ENCODE measurements at places on chromosomes 11 and 22.

DNA sequence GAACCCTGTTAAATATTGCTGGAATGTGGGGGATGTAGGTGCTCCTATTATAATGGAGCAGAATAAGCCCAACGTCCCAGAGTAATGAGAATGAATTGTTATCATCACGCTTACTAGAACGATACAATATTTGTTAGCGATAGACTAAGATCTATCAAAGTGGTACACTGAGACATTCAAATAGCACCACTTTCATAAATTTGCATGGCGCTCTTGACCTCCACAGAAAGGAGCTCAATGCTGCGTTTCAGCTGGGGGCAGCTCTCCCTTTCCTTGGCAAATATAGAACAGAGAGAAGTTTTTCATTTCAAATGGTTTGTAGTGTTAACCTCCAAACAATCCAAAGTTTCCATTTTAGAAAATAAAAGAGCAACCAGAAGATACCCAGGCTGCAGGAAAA is 38.2 kb upstream of the BLID start:
- no peak for DNase-seq

DNA sequence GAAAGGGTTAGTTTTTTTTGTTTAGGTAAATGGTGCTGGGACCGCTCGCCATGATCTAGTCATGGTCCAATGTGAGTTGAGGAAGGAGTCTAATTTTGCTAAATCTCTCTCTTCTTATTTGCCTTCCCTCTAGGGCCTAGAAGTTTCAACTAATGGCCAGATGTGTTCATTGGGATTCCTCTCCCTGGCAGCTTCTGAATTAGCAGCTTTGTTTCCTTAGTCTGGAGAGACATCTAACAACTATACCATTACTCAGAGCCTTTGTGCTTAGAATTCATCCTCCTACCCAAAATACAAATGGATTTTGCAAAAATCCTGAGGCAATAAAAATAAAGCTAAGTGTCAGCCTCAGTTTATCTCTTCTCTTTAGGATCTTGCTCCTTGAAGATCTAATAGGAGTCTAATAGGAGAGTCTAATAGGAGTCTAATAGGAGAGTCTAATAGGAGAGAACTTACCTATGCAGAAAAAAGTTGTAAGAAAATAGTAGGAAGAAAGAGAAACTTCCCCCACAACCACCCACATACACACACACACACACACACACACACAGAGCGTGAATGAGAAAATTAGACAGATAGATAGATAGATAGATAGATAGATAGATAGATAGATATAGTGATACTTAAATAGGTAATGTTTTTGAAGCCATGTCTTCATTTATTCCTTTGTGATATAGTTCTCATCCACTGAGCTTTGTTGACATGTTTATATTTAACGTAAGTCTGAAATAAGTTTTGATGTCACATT is 980.5 kb upstream of the CNTN5 start:
- no peak for DNase-seq

- DNase-seq, result no peak
Measured at GRCh38 chr11:114228435-114229411, 67.5 kb upstream of the NNMT start.

DNA sequence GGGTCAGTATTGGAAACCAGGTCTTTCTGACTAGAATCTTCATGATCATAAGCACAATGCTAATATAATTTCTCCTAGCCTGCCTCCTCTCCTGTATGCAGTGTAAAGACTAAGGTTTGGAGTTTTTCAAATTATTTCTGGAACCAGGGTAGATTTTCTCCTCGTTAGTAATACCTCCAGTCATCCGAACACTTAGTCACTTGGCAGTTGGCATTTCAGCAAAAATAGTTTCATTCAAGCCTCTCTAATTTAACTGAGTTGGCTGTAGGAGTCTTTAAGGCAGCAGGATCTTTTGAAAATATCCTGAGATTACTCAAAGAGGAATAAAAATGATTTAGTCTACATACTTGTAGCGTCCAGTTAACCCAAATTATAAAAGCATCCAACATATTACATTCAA is 6.3 kb downstream of the TYR start:
- no peak for DNase-seq

DNA sequence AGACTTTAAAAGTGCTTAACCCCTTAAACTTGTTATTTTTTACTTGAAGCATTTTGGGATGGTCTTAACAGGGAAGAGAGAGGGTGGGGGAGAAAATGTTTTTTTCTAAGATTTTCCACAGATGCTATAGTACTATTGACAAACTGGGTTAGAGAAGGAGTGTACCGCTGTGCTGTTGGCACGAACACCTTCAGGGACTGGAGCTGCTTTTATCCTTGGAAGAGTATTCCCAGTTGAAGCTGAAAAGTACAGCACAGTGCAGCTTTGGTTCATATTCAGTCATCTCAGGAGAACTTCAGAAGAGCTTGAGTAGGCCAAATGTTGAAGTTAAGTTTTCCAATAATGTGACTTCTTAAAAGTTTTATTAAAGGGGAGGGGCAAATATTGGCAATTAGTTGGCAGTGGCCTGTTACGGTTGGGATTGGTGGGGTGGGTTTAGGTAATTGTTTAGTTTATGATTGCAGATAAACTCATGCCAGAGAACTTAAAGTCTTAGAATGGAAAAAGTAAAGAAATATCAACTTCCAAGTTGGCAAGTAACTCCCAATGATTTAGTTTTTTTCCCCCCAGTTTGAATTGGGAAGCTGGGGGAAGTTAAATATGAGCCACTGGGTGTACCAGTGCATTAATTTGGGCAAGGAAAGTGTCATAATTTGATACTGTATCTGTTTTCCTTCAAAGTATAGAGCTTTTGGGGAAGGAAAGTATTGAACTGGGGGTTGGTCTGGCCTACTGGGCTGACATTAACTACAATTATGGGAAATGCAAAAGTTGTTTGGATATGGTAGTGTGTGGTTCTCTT is 2.8 kb downstream of the MALAT1 start:
- no peak for DNase-seq

DNA sequence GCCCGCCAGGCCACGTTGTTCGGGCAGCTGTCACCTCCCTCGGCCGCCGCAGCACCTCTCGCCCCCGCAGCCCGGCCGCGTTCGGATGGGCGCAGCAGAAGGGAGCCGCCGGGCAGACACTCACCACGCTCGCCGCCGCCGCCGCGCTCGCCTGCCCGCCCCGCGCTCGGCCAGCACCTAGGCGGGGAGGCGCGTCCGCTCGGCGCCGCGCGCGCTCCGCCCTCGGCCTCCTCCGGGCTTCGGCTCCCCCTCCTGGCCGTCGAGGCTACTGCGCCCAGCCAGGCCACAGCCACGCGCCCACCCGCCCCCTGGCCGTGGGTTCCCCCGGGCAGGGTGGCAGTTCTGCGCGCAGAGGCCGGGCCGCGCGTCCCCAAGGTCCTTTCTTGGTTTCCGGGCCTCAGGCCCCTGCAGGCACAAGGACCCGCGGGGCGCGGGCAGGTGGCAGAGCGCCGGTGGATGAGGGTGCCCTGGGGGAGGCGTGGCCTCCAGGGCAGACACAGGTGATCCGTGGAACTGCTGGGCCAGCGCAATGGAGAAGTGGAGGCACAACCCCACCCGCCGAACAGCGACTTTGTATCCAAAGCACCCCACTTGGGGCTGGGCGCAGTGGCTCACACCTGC is at the start of gene SLC25A22:
TSS of gene SLC25A22 (minus strand) at position 189 of the 621 bp plus-strand sequence. CDS start 3,275 bp downstream, outside the sequence.
- peak; percentile 89 for DNase-seq

DNA sequence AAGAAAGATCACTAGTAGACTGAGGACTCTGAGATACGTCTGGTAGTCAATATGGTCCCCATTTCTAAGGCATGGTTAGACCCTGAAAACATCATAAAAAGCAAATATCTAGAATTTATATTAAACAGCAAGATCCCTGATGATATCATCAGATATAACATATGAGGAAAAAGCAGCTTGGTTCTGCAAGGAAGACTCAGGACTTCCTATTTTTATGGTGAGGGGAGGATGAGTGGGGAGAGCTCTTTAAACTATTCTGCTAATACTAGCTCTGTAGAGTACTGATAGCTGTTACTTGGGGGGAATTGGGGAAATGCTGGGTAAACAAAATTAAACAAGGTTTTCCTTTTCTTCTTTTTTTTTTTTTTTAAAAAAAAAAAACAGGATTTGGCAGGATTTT is 235.8 kb downstream of the SWAP70 start:
- DNase-seq, result no peak

- no peak for DNase-seq
Measured at GRCh38 chr22:27159716-27160295, 502.4 kb downstream of the MIAT start.

DNA sequence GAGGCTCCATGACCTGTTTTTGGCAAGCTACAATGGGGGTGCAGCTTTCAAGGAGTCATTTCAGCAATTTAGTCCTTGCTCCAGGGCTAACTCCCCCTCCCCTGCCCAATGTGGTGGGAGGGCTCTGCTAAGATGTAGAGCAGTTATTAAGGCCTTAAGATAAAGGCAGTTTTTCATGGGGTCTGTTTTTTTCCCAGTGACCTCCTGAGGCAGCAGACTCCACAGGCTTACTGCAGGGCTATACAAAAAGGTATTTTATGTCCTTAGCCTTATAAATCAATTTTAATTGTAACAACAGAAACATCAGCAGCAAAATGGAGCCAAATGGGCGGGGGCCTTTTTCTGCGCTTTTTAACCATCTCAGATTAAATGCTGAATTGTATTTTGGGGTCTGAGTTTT is 192.3 kb downstream of the KIRREL3 start:
- no peak for DNase-seq

DNA sequence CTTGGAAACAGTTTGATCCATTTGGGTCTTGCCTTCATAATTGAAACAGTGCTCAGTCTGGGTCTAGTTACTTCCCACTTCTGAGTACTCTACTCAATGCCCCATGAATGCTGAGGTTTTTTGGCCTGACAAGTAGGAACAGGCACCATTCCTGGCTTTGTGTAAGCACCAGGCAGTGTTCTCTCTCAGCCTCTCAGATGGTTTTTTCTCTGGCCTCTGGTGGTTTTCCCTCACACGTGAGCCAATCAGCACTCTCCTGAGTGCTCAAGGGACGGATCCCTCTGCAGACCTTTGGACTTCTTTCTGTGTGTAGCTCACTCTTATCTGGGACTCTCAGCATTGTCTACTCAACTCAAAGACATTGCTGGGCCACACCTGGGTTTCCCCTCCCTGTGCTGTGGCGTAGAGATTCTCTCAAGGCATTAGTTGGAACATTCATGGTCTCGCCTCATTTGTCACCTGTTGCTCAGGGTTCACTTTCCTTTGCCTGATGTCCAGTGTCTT is 21.3 kb downstream of the SIK2 start:
- DNase-seq, result no peak

GRCh38 chr11:119381181-119381988 is at the start of gene USP2:
USP2 (minus strand) TSS chr11:119381690; CDS start chr11:119373480, 8,210 bp downstream.
- DNase-seq, result peak; percentile 98

Measured in neural crest cell (in vitro differentiated cells).